ENCODE measurements at places on chromosomes 5 and 9.

- no peak for DNase-seq
Observed at GRCh38 chr9:15272377-15272928, 34.6 kb downstream of the TTC39B start.

DNA sequence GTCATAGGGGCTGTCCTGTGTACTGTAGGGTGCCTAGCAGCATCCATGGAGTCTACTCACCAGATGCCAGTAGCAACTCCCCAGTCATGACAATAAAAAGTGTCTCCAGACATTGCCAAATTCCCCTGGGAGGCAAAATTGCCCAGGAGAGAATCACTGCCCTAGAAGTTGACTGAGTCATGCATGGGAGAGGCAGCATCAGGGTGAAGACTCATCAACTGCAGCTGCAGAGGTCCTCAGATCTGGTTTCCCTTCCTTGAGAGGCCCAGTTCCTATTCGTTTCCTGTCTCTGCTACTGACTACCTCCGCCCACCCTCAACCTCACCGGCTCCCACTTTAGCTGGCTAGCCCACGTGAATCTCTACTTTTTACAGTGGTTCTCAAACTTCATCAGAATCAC lies 88.6 kb upstream of the AGXT2 start:
- DNase-seq = no peak

DNA sequence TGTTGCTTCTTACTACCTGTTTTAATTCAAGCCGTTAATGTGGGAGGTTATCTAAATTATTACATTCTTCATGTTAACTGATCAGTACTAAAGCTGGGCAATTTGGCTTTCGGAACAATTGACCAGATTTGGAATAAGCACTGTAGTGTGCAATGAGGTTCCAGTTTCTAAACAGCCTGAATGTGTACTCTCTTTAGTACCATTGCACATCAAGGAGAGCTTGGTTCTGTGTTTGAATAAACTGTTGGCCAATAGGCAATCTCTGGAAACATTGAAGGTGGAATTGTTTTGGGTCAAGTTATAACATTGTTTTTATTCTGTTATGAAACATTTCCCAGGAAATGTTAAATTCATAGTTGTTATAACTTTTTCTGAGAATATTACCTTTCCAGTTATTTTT lies 105.2 kb downstream of the PBX3 start:
- DNase-seq = no peak

DNA sequence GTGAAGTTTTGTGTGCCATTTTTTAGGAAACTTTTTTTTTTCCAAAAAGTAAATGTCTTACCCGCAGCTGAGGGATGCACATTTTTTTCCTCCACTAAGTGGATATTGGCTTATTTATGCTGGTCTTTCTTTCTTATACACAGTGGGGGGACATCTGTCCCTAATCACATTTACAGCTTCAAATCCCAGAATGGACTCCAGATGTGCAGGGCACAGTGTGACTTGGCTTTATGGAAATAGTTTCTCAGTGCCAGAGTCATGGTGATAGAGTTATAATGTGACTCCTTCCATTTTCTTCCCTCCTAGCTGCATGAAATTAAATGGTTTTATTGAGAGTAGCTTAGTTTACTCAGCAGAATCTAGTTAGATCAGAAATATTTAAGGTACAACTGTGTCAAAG lies 66.5 kb downstream of the SV2C start:
- DNase-seq = no peak

GRCh38 chr5:141858079-141858765 lies 20.0 kb downstream of the PCDH1 start:
- DNase-seq = no peak

- DNase-seq = peak; percentile 77
Observed at GRCh38 chr5:11126844-11127243, 365.8 kb upstream of the DAP start.

DNA sequence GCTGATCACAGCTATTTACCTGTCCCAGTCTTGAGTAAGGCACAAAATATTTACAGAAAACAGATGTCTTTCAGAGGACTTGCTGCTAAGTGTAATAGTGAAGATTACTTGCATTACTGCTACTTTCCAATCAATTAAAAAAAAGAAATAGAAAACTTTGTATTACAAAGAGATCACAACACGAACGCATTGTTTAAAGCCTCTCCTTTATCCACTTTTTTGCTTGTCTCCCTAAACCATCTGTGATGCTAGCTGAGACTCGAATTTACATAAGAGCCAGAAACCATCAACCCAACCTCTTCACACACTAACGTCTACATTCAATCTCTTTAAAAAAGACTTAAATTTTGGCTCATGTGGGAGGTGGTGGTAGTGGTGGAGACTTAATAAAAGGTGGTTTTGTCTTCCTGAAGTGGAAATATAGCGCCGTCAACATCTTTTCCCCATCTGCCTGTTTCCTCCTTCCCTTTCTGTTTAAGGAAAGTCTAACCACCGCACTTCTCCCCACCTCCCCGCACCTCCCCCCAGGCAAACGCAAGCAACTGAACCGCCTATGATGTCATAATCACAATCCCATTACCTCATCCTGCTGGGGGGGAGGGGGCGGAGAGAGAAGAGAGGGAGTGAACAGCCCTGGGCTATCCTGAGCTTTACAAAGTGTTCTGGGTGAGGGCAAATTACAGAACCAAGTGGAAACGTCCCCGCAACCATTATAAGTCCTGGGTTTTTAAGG lies 948 bp upstream of the FAM53C start:
- no peak for DNase-seq

DNA sequence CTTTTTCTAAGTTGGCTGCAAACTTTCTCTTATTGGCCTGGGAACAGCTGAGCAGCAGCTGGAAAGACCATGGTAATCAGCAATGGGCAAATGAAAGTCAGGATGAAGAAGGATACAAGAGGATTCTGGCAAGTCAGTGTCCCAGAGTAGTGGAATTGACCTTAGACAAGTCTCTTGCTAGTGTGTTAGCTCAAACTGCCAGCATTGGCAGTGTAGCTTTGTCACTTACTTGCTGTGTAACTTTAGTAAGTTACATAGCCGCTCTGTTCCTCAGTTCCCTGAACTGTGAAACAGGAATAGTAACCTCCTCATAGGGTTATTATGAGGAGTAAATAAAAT lies 3.6 kb downstream of the ALDH1A1 start:
- DNase-seq = no peak

DNA sequence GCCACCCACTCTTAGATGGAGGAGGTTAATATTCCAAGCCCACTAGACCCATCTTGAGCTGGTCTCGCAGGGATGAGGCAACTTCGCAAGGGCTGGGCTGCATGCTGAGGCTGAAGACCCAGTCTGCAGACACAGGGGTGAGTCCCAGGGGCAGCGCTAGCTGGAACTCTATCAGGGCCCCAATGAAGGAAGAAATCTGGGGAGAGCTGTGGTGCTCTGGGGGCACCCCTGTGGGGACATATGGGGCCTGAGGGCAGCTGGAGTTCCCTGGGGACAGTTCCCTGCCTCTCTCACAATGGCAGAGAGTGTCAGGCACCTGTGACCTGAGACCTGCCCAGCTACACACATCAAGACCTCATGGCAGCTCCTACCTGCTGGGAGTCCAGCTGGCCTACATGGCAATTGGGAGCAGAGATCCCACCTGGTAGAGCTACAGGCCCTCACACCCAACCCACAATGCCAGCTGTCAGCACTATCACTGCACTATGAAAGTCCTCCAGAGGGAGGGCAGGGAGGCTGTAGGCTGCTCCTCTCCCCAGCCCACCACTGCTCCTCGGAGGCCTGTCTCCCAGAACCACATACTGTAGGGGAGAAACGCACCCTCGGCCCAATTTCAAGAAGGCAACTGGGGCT lies 202.2 kb downstream of the GABBR2 start:
- DNase-seq = peak; percentile 14

GRCh38 chr9:129023036-129023907 lies 4.9 kb downstream of the SH3GLB2 start:
- peak; percentile 51 for DNase-seq

DNA sequence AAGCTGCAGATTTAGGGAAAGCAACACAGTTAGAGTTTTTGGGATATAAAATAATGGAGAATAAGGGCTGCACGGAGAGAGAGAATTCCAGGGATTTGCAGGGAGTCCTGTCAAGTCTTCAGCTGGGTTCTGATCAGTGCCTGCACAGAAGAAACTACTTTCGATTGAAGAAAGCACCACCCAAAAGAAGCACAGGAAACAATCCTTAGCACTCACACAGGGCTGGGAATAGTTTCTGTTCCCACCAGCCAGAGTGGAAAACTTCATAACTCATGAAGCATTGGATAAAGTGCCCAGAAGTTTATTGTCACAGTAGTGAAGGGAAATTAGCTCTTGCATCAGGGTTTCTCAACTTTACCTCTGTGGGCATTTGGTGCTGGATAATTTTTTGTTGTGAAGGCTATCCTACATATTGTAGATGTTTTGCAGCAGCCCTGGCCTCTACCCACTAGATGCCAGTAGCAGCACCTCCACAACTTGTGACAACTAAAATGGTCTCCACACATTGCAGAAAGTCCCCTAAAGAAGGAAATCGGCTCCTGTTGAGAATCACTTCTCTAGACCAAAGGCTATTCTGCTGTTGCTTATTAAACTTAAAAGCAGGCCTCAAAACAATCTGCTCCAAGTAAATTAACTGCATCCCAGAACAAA lies 71.0 kb upstream of the FAM120A start:
- no peak for DNase-seq

- no peak for DNase-seq
Observed at GRCh38 chr9:108442627-108443018, 413.2 kb downstream of the ACTL7B start.

DNA sequence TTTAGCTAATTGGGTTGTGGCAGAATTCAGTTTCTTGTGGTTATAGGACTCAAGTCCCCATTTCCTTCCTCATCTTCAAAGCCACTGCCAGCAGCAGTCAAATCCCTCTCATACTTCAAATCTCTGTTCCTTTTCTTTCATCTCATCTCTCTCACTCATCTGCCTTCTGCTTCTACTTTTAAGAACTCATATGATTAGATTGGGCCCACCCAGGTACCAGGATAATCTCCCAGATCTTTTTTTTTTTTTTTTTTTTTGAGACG lies 8.0 kb upstream of the REEP5 start:
- no peak for DNase-seq

Measured in NCI-H2171 (cell line).